ENCODE measurements at places on chromosomes 1 and 21.

- no peak for DNase-seq
Measured at GRCh38 chr1:100415498-100415778, 63.1 kb downstream of the CDC14A start.

- no peak for DNase-seq
Measured at GRCh38 chr1:236159704-236160539, 17.6 kb downstream of the GPR137B start.

DNA sequence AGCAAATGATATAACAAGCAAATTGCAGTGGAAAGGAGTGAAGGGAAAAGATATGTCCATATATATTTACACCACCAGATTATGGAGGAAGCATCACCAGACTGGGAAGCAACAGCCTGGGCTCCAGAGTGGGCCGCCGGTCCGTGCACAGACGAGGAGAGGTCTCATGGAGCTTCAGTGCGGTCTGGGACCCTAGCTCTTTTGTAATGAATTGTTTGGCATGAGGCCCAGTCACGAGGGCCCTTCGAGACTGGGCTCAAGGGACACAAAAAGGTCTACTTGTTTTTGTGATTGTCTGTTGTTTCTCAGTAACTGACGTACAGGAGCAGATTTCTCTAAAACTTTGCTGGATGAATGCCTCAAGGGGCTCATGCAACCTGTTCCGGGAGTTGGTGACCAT is 12.9 kb upstream of the STUM start:
- DNase-seq = no peak

DNA sequence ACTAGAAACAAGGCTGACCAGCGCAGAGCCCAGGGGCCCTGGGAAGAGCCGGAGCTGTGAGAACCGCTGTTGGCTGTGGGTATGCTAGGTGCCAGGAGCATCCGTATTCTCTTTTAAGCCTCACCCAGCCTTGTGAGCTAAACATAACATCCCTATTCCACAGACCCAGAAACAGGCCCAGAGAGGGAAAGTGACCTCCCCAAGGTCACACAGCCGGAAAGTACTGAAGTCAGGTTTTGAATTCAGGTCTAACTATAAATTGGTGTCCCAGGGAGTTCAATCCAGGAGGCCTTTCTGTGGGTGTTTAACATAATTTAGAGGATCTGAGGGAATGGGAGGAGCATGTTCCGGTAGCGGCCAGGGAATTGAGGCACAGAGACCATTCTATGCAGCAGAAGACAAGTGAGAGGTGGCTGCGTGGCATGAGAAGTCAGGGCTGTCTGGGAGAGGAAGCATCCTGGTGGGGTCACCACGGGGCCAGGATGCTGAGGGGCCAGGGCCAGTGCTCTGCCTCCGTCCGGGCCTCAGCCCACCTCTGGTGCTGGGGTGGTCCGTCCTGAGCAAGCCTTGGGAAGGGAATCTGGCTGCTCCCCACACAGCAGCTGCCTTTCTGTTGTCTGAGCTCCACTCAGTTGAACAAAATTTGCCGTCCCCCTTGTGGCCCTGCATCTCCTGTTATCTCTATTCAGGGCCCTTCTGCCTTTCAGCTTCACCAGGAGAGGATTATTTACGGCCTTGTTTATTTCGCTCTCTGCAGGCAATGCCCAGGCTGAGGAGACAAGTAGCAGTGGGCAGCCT is 338.8 kb upstream of the VAMP3 start:
- DNase-seq = peak; percentile 10

DNA sequence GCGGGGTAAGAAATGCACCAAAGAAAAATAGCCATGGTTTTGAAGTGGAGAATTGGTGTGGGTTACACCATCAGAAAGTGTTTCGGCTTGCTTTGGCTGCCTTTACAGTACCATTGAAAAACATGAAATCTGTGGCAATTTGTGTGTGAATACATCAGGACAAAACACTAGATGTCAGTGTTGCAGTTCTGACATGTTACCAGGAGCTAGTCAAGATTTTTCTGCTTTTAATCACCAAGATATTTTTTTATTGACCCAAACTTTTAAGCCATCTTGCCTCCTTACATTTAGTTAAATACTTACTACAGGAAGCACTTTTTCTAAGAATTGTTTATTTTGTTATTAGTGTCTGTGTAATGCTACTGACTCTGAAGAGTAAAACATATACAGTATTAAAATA is 14.3 kb downstream of the RRP15 start:
- no peak for DNase-seq

DNA sequence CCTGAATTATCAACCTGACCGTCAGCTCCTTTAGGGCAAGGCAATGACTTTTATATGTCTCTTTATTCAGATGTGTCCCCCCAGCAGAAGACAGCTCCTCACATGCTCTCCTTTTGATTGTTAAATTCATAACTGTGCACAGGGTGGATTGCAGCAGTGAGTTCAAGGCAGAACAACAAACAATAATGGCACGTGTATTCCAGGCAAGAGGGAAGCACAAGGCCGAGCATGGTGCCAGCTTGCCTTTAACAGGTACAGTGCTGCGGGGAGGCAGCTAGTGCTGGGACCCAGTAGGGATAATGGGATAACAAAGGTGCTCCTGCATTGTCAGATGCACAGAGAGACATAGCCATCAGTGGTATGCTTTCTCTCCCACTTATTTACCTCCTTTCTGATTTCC is 248.4 kb downstream of the RHOU start:
- DNase-seq = no peak

DNA sequence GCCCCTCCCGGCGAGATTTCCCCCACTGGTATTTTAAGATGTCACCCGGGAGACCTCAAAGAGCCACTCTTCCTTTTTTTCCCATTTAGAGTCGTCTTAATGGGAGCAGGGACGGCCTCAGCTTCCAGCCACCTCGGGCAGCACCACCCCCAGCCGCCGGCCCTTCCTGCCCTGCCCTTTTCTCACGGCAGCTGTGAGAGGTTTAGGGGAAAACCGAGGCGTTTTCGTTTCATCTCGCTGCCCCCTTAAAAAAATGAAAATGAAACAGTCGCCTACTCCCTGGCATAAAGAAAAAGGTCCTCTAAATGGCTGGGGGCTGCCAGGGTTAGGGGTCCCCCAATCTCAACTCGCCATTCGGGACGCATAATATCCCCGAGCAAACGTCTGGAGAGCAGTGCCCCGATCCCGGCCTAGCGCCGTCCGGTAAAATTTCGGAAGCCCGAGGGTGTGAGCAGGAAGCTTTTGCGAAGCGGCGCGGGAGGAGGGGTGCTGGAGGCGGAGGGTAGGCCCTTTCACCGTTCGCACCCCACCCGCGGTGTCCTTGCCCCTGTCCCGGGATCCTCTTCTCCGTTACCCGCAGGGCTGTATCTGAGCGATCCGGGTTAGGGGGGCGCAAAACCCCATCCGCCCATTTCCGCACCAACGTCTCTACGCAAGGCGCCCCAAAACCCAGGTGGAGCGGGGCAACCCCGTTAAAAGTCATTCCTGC is 1.2 kb downstream of the RUNX3 start:
- peak; percentile 74 for DNase-seq

DNA sequence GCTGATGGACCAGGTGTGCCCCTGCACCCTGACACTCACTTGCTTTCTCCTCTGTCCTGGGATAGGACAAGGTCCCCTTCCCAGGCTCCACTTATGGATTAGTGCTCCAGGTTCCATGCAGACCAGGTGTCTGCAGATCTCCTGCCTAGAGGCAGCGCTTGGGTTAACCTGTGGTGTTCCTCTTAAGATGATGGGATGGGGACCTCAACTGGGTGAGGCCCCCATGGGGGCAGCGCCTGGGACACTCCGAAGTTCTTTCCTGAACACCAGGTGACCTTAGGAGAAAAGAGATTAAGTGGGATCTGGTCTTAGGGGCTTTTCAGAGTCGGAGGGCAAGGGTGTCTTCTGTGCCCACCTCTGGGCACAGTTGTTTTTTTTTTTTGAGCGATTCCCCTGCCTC is 21.2 kb downstream of the TNNT2 start:
- peak; percentile 35 for DNase-seq

DNA sequence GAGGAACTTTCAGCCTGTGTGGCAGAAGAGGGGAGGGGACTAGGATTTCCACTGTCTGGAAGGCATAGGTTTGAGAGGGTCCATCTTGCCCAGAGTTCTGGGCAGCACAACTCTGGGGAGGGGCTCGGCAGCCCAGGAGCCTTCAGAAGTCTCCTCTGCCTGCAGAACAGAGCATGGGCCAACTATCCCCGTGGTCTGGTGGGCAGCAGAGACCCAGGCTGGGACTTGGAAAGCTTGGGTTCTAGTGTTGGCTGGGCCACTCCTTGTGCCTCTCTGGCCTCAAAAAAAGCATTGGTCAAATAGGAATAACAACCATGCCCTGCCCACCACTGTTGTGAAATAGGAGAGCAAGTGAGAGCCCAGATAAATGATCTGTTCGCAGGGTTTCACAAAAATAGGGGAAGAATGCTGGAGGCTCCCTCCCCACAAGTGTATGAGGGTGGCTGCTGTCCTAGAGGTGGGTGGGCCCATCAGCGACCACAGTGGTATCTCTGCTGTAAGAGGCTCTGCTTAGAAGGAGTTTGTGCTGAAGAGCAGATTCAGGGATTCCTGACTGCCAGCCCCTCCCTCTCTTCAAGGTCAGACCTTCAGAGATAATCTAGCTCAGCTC is 8.9 kb downstream of the EPHA10 start:
- DNase-seq = no peak

DNA sequence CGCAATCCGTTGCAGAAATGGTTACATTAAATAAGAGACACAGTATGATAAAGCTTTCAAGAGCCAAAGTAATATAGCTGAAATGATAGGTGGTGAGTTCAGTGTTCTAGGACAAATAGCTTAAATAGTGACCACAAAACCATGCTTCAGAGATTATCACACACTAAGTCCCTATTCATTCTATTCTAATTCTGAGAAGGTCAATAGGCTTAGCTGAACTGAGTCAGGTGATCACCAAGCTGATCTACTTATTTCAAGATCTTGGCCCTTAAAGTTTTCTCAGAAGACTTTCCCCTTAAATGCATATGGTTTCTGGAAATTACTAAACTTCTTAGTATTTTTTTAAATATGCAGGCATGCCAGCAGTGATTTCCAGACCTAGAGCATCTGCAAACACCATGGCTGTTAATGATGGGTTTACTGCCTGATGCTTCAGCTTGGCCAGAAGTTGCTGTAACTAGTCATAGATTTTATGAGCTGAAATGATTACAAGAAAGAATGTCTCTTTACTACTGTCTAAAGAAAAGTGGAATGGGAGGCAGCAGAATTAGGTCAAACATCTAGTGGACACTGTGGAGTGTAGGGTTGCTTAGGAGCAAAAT is 242.9 kb downstream of the ST6GALNAC3 start:
- no peak for DNase-seq

DNA sequence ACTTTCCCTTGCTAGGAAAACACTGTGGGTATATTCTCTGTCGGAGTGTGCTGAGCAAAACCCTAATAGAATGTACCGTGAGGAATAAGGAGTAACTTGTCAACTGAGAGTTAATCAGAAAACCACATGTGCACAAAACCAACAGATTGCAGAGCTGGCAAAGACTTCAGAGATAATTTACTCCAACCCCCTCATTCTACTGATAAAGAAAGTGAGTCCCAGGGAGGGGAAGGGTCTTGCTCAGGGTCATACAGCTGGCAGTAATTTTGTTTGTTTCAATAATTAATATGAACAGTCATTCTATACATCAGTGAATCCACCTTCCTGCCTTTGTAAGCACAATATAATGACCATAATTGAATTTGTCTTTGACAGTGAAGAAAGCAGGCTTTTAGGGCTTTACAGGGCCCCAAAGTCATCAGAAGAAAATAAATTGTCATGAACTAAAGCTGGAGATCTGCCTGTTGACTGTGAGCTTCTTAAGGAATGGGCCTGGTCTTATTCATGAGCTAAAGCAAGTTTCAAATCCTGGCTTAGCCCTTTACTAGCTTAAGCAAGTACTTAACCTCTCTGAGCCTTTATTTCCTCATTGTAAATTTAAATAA is 67.2 kb upstream of the HOOK1 start:
- no peak for DNase-seq

GRCh38 chr1:205948039-205948438 is 4.8 kb upstream of the SLC26A9 start:
- peak; percentile 46 for DNase-seq

DNA sequence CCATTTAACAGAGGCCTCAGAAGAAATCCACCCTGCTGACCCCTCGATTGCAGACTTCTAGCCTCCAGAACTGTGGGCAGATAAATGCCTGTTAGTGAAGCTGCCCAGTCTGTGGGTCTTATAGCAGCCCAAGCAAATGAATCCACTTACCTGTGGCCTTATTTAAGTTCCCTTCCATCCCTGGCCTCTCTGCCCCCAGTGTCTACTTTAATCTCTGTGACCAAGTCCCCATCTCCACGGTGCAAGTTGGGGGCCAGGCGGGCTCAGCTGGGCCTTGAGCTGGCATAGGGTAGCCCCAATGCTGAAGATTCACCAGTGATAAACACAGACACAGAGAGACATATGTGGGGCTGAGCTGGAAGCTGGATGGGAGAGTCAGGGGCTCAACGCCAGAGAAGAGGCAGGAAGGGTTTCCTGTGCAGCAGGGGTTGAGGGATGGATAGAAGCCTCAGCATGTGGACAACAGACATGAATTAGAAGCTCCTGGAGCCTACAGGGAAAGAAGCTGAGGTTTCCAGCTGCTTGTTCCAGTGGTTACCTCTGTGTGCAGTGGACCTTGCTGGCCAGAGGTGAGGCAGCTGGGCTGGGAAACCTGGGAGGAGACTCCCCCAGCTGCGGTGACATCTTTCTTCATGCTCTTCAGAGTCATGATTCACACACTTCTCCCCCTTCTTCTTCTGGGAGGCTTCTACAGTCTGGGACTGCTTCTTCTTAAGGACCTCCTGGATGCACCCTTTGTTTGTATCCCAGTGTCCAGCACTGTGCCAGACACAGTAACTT is 13.4 kb upstream of the B3GALT5 start:
- no peak for DNase-seq

- DNase-seq = no peak
Measured at GRCh38 chr1:246417152-246417812, 89.8 kb downstream of the SMYD3 start.

DNA sequence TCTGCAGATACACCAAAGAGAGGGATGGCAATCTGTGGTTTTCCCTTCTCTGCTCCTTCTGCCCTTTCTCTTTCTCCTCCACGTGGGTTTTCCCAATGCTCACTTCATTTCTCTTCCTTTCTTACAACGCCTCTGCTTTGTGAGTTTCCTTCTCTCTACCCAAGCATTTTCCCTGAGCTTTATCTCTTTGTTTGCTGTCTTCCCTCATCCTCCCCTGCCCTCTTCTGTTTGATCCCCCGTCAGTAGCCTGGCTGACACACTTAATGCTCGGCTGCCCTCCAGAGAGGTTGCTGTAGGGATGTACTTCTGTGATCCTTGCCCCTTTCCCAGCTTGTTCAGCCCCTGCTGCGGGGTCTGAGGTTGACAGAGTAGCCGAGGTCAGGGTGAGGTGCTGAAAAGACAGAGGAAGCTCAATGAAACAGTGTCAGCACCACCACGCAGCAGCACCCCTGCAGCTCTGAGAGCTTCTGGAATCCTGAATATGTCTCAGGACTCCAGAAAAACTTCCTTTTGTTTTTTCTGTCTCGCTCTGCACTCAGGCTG is 6.0 kb downstream of the EDARADD start:
- DNase-seq = no peak
